ENCODE measurements at places on chromosomes 16 and 17. TPM values are rescaled to one million over a fixed set of nuclear protein-coding genes. Genes with fewer than 3 reads are reported as not detected.

GRCh38 chr17:74736513-74737298 lies at the start of gene RAB37:
TSS of gene RAB37 (plus strand) at chr17:74737256. CDS start at chr17:74737273, 17 bp downstream.
- peaks cover 47% of the 10 kb centered on the region for H3K27me3 ChIP-seq
- H3K27ac ChIP-seq, result no peak within 1 kb of the TSS
- H3K4me3 ChIP-seq, result no peak within 1 kb of the TSS
- no peak for DNase-seq
- H3K36me3 ChIP-seq, result no peaks in the 10 kb centered on the region

- DNase-seq, result no peak
- no peak overlapping the region for H3K4me3 ChIP-seq
- H3K27ac ChIP-seq, result no peak overlapping the region
- no peaks in the 10 kb centered on the region for H3K4me1 ChIP-seq
Observed at GRCh38 chr16:6066652-6067051, 969.1 kb upstream of the EEF2KMT start.

- H3K4me3 ChIP-seq, result no peak overlapping the region
- no peaks in the 10 kb centered on the region for H3K4me1 ChIP-seq
- no peaks in the 10 kb centered on the region for H3K27me3 ChIP-seq
- no peaks in the 10 kb centered on the region for H3K36me3 ChIP-seq
- DNase-seq, result no peak
Observed at GRCh38 chr16:55273959-55274358, 50.0 kb upstream of the IRX6 start.

The LRRC75A gene
- total RNA-seq, result 0.56 TPM

DNA sequence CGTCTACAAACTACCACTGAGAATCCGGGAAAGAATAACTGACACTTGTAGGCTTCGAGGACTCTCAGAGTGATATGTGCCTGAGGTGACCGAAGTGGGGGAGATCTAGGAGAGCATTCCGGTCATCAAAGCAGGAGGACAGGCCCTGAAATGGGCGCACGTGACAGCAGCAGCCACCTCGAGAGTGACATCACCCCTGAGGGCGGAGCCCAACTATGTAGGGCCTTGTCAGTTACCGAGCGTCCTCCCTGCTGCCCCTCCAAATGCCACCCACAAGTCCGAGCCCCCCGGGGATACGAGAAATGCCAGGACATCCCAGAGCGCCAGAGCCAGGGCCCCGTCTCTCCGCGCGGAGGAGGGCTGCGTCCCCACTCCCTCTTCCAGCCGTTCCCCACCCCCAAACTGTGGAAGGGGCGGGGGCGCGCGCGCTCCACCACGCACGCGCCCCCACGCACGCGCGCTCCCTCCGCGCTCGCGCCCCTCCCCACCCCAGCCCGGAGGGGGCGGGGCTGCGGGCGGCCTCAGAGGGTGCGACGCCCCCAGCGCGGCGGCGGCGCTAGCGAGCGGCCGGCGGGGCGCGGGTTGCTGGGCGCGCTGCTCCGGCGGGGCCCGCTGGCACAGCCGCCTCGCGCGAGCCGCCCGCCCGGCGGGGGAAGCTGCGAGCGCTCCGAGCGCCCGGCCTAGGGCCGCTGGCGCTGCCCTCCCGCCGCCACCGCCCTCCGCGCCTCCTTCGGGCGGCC lies at the start of gene TANC2:
TANC2 (plus strand) TSS at position 550 of the 740 bp plus-strand sequence. CDS start 43,325 bp downstream, outside the sequence.
- H3K36me3 ChIP-seq, result no peaks in the 10 kb centered on the region
- peak; percentile 81 for DNase-seq

The EVPL gene
- total RNA-seq, result not detected

DNA sequence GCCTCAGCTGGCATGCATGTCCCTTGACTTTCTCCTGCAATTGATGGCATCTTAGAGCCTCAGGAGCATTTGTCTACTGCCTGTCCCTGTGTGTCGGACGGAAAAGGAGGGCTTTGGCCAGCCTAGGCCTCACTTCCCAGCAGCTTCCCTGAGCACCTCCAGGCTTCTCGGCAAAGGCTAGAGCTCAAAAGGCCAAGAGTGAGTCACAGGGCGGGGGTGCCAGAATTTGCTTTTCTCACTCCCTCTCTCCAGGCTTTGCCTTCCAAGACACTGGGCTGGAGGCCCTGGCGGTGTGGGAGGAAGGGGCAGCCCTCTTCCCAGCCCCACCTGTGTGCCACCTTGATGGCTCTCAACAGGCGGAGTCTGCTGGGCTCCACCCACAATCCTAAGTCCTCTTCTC lies 107.3 kb upstream of the MAF start:
- no peaks in the 10 kb centered on the region for H3K4me1 ChIP-seq
- H3K36me3 ChIP-seq, result no peaks in the 10 kb centered on the region
- H3K4me3 ChIP-seq, result no peak overlapping the region
- DNase-seq, result no peak

All from IMR-90 (cell line).